Right lung (tissue), 10 donors: ENCODE measurements at places on chromosomes 13 and 19. TPM values are rescaled to one million over a fixed set of nuclear protein-coding genes. Genes with fewer than 3 reads are reported as not detected.

The PROZ gene
- polyA plus RNA-seq: 0.45 TPM

The CCL25 gene
- polyA plus RNA-seq: 0.36 TPM

GRCh38 chr13:76768384-76768783, 117.8 kb downstream of the KCTD12 start:
- no peak for DNase-seq

GRCh38 chr13:51192348-51192747, 29.9 kb upstream of the FAM124A start:
- no peak for DNase-seq

DNA sequence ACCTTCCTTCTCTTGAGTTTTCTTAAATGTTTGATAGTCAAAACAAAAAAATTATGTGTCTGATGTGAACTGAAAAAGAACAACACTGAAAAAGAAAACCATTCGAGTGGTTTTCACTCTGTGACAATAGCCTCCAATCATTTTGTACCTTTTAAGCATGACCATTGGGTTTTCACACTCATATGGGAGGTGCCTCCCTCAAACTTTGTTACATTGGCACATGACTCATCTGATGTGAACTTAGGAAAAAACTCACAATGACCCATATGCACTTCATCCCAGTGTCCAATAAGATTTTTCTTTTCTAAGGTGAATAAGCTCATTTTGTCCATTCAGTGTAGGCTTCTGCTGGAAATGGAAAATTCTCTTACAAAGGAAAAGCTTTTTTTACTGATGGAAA, 66.6 kb upstream of the XPO4 start:
- DNase-seq: no peak

GRCh38 chr13:104085611-104086010, 1019.4 kb upstream of the SLC10A2 start:
- DNase-seq: no peak
